Natural killer cell (primary cell): ENCODE measurements at places on chromosomes 12 and 14.

DNA sequence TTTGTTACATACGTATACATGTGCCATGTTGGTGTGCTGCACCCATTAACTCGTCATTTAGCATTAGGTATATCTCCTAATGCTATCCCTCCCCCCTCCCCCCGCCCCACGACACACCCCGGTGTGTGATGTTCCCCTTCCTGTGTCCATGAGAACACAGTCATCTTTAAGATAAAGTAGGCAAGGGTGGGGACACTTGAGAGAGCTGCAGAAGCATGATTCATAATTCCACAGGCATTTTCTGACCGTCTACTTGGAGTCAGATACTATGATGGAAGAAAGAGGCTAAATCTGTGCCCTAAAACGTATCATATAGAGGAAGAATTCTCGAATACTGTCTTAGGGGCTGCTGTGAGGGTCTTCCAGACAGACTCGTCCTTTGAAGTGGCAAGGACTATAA lies 145.9 kb upstream of the VASH1 start:
- DNase-seq = no peak

DNA sequence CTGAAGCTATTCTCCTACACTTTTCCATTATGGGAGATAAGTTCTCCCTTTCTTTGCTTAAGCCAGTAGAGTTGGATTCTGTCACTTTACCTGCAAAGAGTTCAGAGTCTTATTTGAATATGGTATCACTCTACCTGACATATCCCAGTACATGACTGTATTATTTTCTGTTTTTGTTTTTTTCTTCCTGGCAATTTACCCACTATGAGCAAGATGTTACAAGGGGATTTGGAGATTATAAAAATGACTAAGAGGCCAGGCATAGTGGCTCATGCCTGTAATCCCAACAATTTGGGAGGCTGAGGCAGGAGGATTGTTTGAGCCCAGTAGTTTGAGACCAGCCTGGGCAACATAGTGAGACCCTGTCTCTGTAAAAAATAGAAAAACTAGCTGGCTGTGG lies 46.4 kb upstream of the CHST11 start:
- no peak for DNase-seq

GRCh38 chr12:120466560-120467315 lies 2.8 kb downstream of the SRSF9 start:
- no peak for DNase-seq

DNA sequence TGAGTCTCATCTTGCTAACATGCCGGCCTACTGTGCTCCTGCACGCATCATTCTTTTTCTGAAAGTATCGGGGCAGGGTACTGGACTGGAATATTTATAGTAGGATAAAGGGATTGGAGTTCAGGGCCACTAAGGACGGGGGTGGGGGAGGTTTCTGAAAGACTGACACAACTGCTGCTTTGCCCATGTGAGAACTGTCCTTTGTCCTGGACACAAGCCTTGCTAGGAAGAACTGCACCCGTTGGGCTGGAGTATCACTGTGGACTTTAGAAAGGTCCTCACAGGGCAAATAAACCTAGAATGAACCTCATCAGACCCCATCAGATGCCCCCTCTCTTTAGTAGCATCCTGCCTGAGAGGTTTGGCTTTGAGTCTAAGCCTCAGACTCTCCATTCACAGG lies 87.6 kb downstream of the PRMT8 start:
- no peak for DNase-seq

DNA sequence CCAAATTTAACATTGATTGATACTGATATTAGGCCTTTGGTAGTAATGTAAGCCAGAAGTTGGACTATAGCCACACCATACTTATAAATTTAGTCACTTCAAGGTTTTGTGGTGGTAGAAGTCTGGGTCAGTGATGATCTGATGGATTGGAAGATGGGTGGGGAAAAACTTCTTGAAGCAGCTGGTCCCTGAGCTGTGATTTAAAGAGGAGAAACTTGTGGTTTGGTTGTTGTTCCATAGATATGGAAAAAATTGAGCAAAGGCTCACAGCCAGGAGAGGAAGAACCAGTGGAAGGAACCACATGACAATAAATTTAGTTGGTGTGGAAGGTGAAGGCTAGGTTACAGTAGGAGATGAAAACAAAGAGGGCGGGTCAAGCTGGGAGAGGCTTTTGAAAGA lies 26.1 kb downstream of the PTHLH start:
- no peak for DNase-seq

DNA sequence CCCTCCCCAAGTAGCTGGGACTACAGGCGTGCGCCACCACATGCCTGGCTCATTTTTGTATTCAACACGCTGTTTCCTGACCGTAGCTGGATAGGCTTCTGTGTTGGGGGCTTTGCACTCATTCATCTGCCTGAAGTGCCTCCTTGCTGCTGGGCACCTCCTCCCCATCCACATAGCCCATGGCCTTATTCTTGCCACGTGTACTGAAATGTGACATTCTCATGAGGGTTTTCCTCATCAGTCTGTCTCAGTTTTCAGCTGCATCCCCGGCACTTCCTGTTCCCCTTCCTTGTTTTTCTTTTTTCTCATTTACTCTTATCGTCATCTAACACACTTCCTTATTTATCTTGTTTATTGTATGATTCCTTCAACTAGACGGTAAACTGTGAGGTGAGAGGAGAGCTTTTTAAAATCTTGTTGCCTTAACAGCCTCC lies 36.6 kb downstream of the RCOR1 start:
- DNase-seq = no peak

- no peak for DNase-seq
Observed at GRCh38 chr14:59363531-59364226, 101.5 kb downstream of the GPR135 start.

- no peak for DNase-seq
Observed at GRCh38 chr12:54967461-54967860, 17.1 kb downstream of the TESPA1 start.

DNA sequence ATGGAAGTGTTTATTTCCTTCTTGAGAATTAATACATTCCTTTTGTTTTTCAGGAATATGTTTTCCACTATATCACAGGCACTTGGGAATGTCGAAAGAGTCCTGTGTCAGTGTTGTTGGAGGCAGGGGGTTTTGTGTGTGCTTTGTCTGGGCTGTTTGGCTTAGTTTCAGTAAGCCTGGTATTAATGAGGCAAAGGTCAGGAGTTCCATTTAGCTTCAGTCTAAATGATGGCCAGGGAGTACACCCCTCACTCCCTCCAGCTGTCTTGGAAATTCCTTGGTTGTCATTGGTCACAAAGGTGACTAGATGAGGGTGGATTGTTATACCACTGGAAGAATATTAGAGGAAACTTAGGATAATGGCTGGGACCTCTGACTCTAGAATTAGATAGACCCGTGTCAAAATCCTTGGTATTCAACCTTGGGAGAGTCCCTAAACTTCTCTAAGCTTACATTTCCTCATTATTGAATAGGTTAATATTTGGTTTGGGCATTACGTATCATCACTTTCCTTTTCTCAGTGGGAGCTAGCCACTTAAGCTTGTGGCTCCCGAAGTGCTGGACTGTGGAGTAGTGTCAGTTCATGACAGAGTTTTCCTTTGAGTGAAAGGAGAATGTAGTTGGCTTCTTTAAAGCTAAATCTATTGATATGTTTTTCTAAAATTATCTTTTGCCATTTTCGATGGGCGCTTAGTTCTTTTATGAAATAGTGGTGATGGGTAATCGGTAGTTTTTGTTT lies 5.2 kb downstream of the FRS2 start:
- DNase-seq = no peak

DNA sequence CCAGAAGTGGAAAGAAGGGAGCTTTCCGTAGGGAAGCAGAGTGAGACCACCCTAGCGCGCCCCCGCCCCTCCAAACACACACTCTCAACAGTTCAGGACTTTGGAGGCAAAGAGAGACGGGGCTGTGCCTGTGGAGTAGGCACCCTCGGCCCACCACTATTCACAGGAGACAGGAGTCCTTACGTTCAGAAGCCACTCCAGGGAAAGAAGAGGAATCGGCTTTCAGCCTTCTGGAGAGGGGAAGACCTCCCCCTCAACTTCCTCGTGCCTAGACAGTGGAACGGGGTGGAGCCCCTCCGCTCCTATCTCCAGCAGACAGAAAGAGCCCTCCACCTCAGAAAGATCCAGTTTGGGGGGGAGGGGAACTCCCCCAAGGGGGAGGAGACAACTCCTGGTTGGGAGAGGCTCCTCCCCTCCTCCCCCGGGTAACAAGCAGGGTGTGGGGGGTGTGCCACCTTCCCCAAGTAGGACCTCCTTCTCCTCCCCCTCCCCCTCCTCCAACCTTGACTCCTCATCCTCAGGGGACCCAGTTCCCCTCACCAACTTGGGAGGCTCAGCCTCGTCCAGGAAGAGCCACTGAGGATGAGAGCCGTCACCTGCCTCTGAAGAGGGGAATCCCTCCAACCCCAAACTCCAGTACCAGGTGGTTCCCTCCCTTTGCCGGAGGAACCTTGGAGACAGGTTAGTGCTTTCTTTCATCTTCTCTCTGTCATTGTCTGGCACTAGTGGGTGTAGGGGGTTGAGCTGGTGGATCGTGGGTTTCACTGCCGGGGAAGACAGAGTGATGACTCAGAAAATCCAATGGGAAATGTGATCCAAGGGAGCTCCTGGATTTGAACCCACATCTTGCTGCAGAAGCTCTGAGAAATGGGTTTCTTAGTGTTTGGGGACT lies 883 bp downstream of the FOXJ2 start:
- no peak for DNase-seq

DNA sequence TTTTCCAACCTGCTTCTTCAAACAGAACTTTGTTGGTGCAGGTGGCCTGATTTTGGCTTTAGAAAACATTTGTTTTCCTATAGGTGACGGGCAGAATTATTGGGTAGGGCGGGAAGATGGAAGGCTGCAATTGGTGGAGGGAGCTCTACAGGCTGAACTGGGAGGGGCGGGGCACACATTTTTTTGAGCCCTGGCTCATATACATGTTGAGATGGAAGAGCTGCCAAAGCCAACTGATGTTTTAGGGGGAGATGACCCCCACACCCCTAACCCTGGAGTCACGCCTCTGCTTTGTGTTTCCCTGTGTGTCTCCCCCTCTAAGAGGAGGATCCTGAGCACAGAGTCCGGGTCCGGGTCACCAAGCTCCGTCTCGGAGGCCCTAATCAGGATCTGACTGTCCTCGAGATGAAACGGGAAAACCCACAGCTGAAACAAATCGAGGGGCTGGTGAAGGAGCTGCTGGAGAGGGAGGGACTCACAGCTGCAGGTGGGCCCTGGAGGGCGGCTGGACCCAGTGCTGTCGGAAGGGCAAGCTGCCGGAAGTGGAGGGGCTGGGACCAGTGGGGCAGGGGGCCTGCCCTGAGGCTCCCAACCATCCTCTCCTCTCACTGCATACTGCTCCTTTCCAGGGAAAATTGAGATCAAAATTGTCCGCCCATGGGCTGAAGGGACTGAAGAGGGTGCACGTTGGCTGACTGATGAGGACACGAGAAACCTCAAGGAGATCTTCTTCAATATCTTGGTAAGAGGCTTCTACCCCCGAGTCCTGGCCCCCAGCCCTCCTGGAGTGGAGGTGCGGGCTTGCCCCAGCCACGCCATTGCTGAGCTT lies 18.6 kb downstream of the AGAP2 start:
- DNase-seq = no peak

GRCh38 chr14:39406560-39406959 lies 25.7 kb downstream of the FBXO33 start:
- no peak for DNase-seq

GRCh38 chr14:83826838-83827237 lies 1703.1 kb upstream of the FLRT2 start:
- DNase-seq = no peak

GRCh38 chr14:85334316-85334715 lies 195.6 kb upstream of the FLRT2 start:
- no peak for DNase-seq

GRCh38 chr12:22215467-22216253 lies 118.8 kb downstream of the ST8SIA1 start:
- DNase-seq = no peak
